ENCODE measurements at places on chromosomes 1 and 21.
A peak's percentile ranks its signal among the peaks of the same experiment; 100 is the strongest.

DNA sequence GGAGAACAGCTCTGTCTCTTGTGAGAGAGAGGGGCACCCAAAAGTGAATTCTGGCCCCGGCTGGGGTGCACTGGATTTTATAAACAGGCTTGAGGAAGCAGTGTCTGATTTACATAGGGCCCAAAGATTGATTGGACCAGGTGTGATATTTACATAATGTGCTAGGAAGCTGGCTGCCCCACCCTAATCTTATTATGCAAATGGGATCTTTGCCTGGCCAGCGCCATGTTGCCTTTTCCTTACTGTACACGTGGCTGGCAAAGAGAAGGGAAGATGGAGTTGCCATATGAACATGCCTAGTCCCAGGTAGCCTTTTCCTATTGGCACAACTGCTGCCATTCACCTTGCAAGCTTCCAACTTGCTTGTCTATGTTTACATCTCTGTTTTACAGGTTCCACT, 29.0 kb upstream of the CFHR4 start:
- DNase-seq: no peak

DNA sequence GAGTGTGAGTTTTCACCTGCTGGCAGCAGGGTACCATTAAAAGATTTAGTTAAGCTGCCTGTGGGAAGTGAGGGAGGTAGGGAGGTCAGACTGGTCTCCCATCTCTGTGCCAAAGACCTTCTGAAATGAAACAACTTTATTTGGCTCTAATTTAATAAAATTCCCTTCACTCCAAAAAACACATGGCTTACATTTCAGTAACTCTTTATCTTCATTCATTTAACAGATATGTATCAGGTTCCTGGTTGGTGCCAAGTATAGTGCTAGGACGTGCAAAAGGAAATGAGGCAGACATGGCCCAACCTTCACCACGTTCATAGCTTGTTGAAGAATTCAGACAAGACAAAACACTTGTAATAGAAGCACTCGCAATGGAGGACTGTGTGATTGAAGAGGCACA, 282.3 kb downstream of the SEC16B start:
- DNase-seq: no peak

DNA sequence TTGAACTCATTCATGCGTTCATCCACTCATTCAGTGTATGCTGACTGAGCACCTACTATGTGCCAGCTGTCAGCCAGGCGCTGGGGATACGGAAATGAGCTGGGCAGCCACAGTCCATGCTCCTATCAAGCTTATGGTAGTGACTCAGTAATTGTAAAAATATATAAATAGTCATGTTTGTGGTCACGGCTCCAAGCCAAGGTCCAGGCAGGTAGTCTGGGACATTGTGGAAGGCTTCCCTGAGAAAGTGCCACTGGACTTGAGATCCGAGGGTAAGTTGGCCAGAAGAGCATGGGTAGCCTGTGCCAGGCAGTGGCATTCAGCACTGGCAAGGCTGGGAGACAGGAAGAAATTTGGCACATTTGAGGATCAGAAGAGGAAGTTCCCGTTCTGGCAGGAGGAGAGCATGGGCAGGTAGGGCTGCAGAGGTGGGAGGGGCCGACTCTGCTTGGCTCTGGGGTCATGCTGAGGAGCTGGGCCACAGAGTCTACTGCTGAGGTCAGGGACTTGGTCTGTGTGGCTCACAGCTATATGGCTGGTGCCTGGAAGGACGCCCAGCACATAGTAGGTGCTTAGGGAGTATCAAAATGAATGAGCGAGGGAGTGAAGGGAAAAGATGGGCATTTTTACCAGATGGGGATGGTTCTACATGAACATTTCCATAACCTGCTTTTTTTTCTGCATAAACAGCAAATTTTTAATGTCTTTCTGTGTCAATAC, 6.9 kb downstream of the PTPRF start:
- peak; percentile 2 for DNase-seq

DNA sequence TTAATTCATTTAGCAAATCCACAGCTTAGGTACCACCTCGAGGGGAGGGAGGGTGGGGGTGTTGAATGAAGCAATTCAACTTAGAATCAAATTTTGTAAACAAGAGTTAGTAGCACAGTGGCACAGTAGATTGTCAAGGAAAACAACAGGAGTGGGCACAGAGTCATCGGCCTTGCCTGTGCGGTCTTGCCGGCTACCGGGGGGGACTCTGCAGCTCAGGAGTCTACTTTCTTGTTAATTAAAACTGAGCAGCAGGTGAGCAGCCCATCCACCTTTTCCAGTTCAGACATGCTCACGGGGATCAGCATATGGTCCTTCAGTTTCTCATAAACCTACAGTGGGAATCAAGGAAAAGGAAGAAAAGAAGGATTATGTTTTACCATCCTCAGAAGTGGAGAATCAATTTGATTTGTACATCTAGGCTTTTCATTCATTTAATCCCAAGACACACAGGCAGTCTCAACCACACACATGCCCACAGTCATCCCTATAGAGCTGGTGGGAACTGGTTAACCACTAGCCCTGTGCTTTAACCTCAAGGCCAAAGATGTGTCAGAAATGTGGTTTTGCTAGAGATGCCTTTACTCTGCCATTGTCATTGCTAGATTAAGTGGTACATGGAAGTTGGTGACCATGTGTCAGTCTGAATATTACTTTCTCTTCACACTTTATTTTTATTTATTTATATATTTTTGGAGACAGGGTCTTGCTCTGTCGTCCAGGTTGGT, 45.0 kb upstream of the BCL10 start:
- DNase-seq: no peak

GRCh38 chr1:206742719-206743383, 27.7 kb upstream of the IL19 start:
- DNase-seq: no peak

- no peak for DNase-seq
These were observed 2.5 kb downstream of the NBL1 start for GRCh38 chr1:19646377-19647319.

DNA sequence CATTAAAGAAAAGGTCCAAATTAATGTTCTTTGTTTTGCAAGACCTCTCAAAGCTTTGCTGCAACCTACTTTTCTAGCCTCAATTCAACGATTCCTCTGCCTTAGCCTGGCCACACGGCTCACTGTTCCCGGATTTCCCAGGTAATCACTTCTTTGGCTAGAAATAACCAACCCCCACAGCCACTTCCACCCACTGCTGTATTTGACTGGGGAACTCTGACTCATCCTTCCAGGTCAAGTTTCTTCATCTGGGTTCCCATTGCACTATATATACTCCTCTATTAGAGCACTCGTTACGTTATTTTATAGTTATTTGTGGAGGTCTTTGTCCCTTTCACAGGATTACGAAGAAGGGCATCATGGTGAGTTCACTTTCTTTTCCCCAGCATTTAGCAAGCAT, 185.9 kb downstream of the CACNA1E start:
- DNase-seq: no peak

GRCh38 chr1:85654066-85654782, 54.0 kb downstream of the ZNHIT6 start:
- DNase-seq: no peak

- no peak for DNase-seq
These were observed 165.1 kb downstream of the DAB1 start for GRCh38 chr1:57258557-57259325.

GRCh38 chr1:240766831-240767230, 154.9 kb upstream of the GREM2 start:
- no peak for DNase-seq

- peak; percentile 43 for DNase-seq
These were observed 526 bp upstream of the SLC25A24 start for GRCh38 chr1:108200687-108201051.

DNA sequence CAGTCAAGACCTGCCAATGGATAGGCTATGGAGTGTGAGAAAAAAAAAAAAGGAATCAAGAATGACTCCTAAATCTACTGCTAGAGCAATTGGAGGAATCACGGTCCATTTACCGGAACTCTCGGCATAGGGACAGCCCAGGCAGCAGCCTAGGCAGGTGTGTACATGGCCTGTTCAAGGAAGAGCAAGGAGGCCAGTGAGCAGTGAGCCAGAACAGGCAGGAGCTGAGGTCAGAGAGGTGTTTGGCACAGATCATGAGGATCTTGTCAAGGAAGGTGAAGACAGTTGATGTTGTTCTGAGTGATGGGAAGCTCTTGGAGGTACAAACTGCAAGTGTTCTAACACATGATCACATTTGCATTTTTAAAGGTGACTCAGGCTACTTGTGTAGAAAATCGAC, 40.6 kb upstream of the HHAT start:
- DNase-seq: no peak

GRCh38 chr1:165284454-165284853, 72.1 kb downstream of the LMX1A start:
- DNase-seq: no peak

DNA sequence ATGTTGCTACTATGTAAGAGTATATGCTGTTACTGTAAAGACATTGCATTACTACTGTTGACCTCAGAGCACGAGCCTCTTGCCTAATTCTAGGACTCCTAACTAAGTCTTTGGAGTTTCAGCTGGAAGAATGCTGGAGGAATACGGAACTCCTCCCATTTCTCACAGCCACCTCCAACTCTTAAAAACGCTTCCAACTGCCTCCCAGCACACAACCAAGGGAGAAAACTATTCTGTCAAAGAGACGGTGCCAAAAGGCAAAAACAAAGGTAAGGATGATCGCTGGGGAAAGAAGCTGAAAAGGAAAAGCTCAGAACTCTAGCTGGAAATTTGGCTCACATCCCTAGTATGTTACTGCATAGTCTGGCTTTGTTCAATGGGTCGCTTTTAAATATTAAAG, at the start of gene FMO2:
Gene FMO2, plus strand, starts transcription at position 210 of the 400 bp plus-strand sequence. CDS start 414 bp downstream, outside the sequence.
- peak; percentile 58 for DNase-seq

DNA sequence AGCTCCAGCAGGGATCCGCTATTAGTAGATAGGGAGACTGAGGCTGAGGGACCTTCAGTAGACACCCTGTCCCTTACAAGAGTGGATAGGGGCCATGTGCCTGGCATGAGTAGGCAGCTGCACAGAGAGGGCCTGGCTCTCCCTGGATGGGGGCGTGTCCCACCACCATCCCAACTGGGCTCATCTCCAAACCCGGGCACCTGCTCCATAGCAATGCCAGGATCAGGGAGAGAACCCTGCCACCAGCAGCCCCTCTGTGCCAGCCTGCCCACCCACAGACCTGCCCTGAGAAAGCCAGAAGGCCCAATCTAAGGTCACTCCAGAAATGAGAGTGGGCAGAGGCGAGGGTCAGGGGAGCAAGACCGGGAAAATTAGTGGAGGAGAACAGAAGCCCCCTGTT, 121.3 kb downstream of the GRIK3 start:
- DNase-seq: no peak

DNA sequence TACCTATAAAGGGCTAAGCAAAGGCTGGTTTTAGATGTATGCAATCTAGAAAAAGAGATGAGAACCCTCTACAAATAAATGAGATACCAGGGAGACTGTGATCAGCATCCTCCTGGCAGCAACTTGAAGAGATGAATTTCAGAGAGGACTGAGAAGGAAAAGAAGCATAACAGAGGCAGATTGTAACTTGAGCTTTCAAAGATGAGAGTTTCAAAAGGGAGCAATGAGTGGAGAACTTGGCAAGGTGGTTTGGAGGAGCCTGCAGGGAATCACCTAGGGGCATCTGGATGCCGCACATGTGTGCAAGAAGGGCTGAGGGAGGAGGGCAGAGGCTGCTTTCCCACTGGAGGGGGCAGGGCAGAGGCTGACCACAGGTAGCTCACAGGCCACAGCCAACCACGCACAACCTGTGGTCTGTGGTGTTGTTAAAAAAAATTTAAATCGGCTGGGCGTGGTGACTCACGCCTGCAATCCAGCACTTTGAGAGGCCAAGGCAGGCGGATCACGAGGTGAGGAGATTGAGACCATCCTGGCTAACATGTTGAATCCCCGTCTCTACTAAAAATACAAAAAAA, 50.2 kb downstream of the PCNX2 start:
- no peak for DNase-seq

DNA sequence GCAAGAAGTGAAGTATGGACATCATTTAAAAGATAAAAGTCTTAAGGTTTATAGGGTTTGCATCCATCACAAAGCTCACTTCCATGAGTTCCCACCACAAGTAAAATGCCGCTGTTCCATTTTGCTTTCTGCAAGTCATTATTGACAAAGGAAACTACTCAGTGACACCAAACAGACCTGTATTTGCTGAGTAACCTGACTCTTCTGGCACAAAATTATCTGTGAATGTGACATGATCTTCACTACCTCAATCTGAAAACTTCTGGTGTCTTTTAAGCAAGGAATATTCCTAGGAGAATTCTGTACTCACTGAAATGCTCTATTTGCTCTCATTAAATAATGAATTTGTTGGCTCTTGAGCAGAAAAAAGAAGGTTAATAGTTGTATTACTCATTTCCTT, 1077.4 kb upstream of the ADGRL4 start:
- no peak for DNase-seq

- DNase-seq: no peak
These were observed 1531.6 kb upstream of the TPTE start for GRCh38 chr21:8989721-8990325.

DNA sequence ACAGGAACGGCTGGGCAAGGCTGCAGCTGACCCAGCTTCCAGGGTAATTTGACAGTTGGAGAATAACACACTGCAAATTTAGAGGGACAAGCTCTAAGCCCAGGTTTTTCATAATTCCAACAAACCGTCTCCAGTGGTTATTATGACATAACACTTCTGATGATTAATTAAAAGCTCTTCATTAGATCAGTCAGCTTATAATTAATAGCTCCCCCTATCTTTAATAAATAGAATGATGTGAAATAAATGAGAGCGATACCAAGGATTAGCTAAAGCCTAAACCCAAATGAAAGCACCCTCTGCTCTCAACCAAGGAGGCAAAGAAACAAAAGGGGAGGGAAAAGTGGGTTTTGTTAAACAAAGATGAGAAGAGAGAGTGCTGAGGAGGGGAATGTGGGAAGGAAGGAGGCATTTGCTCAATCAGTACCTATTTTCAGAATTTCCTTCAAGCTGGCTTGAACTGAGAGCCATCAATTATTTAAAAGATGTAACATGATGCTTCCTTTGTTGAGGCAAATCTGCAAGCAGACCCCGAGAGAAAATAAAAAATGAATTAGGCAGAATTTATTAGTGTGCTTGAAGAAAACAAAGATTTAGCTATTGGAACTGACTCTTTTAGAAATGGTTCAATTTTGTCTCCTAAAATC, 221.8 kb upstream of the ESRRG start:
- no peak for DNase-seq

DNA sequence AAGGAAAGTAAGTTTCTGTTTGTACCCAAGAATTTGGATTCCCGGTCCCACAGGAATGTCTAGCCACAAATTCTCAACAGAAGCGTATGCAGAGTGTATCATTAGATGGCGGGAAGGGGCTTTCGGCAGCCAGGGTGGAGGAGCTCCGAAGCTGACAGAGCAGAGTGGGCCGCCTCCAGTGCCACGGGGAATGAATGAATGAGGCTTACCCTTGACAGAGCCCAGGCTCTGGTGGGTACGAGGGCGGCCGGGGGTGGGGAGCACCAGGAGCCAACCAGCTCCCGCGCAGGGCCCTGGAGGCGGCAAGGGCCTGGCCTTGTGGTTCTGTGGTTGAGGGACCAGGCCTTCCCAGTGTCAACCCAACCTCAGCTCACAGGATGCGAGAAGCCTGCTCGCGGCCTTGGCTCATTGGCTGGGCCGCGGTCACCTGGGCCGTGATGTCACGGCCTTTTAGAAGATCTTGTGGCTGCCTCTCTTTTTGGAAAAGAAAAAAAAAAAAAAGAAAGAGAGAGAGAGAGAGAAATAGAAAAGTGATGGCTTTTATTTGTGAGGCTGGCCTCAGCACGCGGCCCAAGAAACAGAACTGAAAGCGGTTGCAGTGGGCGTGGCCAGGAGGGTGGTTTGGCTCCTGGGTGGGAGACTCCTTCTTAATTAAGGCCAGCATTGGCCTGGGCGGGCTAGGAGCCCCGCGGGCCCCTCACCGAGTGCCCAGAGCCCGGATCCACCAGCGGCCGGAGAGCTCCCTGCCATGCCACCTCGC, 34.9 kb upstream of the RUNX3 start:
- DNase-seq: peak; percentile 77

- no peak for DNase-seq
These were observed 357.0 kb upstream of the PTBP2 start for GRCh38 chr1:96364576-96364975.
